ENCODE measurements at places on chromosomes 4 and X.
A peak's percentile ranks its signal among the peaks of the same experiment; 100 is the strongest.

GRCh38 chr4:94757192-94758140 lies at the start of gene BMPR1B:
BMPR1B (plus strand) TSS chr4:94757955; CDS start chr4:95104425, 346,470 bp downstream.
- H3K4me1 ChIP-seq = peaks cover 8% of the 10 kb centered on the region
- H3K36me3 ChIP-seq = no peaks in the 10 kb centered on the region
- H3K4me3 ChIP-seq = peak within 1 kb of the TSS; percentile 38
- H3K27ac ChIP-seq = no peak within 1 kb of the TSS

DNA sequence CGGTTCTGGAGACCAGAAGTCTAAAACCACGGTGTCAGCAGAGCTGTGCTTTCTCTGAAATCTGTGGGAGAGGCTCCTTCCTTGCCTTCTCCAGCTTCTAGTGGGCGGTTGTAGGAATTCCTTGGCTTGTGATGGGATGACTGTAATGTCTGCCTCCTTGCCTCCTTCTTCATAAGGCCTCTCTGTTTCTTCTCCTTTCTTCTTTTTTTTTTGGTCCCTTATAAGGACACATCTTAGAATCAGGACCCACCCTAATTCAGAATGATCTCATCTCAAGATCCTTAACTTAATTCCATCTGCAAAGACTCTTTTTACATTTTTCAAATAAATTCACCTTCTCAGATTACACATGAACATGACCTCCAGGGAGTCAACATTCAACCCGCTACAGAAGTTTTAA lies 186.9 kb downstream of the STK32B start:
- H3K27me3 ChIP-seq = no peaks in the 10 kb centered on the region
- no peak overlapping the region for H3K27ac ChIP-seq
- no peaks in the 10 kb centered on the region for H3K36me3 ChIP-seq
- no peak for DNase-seq
- H3K4me3 ChIP-seq = no peak overlapping the region

- H3K4me1 ChIP-seq = no peaks in the 10 kb centered on the region
- H3K4me3 ChIP-seq = no peak overlapping the region
- no peaks in the 10 kb centered on the region for H3K27me3 ChIP-seq
- H3K27ac ChIP-seq = no peak overlapping the region
- no peak for DNase-seq
- H3K36me3 ChIP-seq = no peaks in the 10 kb centered on the region
Observed at GRCh38 chrX:13868591-13868990, 51.7 kb upstream of the GPM6B start.

- no peaks in the 10 kb centered on the region for H3K36me3 ChIP-seq
- H3K4me1 ChIP-seq = no peaks in the 10 kb centered on the region
- no peak overlapping the region for H3K4me3 ChIP-seq
- DNase-seq = no peak
Observed at GRCh38 chr4:26524011-26524410, 33.7 kb upstream of the CCKAR start.

- H3K27me3 ChIP-seq = no peaks in the 10 kb centered on the region
- H3K36me3 ChIP-seq = no peaks in the 10 kb centered on the region
- no peak for DNase-seq
Observed at GRCh38 chr4:158458271-158458895, 63.3 kb upstream of the RXFP1 start.

DNA sequence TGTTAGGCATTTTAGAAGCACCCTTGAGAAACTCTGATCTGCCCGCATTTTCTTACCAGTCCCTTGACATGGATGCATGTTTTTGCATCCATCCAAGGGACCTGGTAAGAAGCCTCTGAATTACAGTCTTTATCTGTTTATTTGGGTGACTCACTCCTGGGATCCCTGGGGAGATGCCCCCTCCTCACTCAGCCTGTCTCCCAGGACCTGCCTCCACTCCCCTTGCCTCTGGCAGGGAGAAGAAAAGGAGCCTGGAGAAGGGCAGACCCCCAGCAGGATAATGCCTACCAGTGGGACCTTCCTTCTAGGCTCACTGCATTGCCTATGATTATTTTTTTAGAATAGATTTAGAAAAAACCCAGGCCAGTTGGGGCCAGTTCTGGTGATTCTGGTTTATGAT lies 329.4 kb downstream of the PTTG2 start:
- H3K4me3 ChIP-seq = no peak overlapping the region
- no peaks in the 10 kb centered on the region for H3K27me3 ChIP-seq
- peaks cover 13% of the 10 kb centered on the region for H3K4me1 ChIP-seq
- no peaks in the 10 kb centered on the region for H3K36me3 ChIP-seq
- H3K27ac ChIP-seq = no peak overlapping the region

DNA sequence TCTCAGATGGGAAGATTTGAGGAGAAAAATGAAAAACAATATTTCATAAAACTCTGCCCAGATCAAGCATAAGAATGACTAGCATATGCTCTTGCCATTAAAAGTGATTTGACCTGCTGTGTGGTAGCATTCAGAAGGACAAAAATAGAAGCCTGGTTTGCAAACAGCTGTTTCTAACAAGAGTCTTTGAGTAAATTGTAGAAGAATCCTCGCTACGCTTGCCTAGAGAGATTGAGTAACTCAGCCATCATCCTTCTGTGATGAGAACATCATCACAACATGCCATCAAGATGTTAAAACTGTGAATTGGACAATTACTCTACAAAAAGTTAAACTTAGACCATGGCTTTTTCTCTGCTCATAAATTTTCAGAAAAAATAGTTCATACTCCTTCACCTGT lies 168.9 kb upstream of the PUDP start:
- no peaks in the 10 kb centered on the region for H3K27me3 ChIP-seq
- no peak overlapping the region for H3K27ac ChIP-seq
- H3K4me1 ChIP-seq = no peaks in the 10 kb centered on the region
- H3K36me3 ChIP-seq = no peaks in the 10 kb centered on the region
- DNase-seq = no peak

All from endothelial cell of umbilical vein (primary cell).